Stimulated activated CD4-positive, alpha-beta T cell treated with anti-CD3 and anti-CD28 coated beads, TNF-alpha, amount 100 ng/mL, for 1 hour (primary cell): ENCODE measurements at places on chromosomes 11 and 22.

GRCh38 chr22:27070594-27070993, 413.2 kb downstream of the MIAT start:
- no peak for DNase-seq

GRCh38 chr11:119589001-119589400, 140.0 kb downstream of the NECTIN1 start:
- DNase-seq = no peak

GRCh38 chr22:24164940-24165339, 16.3 kb upstream of the SUSD2 start:
- no peak for DNase-seq

GRCh38 chr11:47431356-47432083, 5.3 kb upstream of the PSMC3 start:
- DNase-seq = no peak

DNA sequence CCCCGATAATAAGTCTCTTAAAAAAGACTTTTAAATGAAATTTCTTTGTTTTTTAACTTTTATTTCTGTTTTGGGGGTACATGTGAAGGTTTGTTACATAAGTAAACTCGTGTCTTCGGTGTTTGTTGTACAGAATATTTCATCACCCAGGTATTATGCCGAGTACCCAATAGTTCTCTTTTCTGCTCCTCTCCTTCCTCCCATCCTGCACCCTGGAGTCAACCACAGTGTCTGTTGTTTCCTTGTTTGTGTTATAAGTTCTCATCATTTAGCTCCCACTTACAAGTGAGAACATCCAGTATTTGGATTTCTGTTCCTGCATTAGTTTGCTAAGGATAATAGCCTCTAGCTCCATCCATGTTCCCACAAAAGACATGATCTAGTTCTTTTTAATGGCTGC, 1.6 kb upstream of the GSTP1 start:
- no peak for DNase-seq

DNA sequence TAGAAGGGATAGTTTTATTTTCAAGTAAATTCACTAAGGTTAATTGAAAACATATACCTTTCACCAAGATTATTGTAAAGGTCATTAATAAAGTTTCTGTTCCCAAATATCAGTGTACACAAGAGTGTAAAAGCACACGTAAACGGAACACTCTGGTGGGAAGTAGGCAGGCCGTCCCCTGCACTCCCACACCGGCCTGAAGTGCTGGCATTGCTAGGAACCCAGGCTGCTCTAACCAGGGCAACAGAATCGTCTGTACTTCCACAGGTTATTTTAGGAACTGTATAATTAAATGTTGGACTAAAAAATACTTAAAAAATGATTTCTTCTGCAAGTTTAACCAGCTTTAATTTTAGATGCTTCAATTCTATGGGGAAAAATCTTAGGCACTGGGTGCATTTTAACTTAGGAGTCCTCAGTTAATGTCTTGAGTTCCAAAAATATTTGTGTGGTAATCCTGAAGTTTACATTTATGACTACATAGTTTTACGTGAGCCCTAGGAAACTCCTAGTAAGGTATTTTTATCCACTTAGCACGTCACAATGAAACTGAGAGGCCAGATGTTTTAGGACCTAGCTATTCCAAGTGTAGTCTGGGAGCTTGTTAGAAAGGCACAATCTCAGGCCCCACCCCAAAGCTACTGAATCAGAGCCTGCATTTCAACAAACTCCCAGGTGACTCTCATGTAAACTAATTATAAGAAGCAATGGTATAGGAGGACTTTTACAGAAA, 31.2 kb downstream of the KMT5B start:
- no peak for DNase-seq
